COR-L47 (cell line): ENCODE measurements at places on chromosomes 16 and 17.

DNA sequence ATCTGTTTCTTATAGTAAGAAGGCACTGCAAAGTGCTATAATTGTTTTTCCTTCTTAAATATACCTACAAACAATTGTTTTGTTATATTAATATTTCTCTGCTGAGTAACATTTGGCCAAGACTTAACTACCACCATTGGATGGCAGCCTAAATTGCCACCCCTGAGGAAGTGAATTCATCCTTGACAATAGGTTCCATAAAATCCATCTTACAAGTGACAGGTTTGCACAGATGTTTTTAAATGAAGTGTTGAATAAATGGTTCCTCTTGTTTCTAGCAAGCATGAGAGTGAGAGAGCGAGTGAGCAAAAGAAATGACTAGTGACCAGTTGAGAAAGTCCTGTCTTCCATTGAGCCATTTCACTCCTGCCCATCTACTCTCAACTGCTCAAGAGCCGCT is 8.3 kb upstream of the MPHOSPH6 start:
- no peak for DNase-seq

DNA sequence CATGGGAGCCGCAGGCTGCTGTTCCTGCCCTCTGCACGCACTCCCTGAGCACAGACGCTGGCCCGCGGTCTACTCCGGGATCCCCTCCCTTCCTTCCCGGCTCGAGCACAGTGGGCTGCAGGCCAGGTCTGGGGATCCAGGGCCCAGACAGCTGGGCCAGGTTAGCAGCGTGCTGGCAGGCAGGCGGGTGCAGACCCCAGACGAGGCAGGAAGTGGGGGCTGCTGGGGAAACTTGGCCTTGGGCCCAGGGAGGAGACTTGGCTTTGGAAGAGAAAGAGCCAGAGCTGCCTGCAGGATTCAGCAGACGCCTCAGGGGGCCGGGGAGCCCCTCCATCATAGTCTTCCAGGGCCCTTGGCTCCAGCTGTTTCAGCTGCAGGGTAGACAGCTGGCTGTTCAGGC is 30.2 kb upstream of the ABCC3 start:
- DNase-seq = peak; percentile 92

GRCh38 chr16:67388591-67388990 is 4.7 kb downstream of the TPPP3 start:
- no peak for DNase-seq

DNA sequence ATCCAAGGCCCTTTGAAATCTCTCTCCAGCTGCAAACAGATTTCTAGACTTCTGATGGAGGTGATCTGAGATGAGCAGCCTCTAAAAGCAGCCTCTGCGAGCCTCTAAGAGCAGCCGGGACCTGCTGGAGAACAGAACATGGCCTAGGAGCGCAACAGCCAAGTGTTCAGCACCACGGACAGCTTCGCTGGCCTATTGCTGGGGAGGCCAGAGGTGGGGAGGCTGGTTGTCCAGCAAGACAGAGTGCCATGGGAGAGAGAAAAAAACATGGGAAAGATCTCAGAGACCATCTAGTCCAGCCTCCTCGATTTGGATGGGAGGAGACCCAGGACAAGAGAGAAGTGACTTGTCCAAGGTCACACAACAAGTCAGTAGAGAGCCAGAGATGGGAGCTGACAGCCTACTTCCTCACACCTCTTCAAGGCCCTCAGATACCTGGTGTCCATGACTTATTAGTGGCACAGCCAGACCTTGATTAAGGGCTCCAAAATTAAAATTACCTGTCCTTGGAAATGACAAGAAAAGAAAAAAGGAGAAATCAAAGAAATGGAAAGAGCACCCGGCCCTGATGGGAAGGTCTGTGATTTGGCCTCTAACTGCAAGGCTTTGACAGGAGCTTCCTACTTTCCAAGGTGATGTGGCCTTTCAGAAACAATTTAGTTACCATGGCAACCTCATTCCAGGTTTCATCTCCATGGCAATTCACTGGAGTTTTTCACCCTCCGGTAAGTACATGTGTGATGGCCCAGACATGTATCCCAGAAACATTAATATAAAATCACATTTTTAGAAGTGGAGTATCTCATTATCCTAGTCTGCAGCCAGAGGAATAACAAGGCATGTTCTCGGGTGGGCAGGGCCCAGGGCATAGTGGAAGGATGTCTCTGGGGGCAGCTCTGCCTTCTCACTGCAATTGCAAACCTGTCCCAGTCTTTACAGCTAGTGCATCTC is 14.5 kb downstream of the RPRML start:
- DNase-seq = no peak

DNA sequence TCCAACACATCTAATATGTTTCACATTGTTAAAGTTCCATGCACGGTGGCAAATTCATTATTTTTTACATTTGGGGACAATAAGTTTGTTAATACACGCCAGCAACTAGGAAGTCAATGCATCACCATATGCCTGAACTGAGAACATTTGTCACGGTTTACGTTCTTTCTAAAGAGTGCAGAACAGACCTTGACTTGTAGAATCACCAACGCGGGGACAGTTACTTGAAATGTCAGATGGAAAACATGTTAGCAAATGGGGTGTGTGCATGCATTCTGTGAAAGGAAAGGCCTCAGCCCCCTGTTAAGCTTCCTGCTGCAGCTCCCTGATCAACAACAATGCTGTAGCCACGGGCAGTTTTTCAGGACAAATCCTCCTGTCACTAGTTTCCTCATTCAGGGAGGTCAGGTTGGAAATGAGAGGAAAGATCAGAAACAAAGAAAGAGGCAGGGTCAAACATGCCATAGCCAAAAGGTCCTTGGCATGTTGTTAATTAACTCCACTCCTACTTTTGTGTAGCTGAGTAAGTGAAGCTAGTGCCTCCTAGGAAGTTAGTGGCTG is 18.4 kb downstream of the SMIM36 start:
- DNase-seq = no peak

DNA sequence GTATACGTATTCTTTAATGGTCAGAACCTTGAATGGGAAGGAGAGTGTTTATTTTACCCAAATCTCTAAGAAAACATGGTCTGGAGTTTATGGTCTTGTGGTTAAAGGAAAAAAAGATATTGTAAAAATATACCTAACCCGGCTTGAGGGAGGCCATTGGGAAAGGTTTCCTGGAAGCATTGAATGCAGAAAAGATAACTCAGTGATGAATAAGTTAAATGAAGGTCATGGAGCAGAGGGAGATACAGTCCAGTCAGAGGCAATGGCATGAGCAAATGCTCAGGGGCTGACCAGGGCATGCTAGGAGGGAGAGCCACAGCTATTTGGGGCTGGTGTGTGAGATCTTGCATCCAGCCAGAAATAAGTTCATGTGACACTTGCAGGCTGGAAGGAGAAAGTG is 430.4 kb upstream of the CDH5 start:
- DNase-seq = no peak

DNA sequence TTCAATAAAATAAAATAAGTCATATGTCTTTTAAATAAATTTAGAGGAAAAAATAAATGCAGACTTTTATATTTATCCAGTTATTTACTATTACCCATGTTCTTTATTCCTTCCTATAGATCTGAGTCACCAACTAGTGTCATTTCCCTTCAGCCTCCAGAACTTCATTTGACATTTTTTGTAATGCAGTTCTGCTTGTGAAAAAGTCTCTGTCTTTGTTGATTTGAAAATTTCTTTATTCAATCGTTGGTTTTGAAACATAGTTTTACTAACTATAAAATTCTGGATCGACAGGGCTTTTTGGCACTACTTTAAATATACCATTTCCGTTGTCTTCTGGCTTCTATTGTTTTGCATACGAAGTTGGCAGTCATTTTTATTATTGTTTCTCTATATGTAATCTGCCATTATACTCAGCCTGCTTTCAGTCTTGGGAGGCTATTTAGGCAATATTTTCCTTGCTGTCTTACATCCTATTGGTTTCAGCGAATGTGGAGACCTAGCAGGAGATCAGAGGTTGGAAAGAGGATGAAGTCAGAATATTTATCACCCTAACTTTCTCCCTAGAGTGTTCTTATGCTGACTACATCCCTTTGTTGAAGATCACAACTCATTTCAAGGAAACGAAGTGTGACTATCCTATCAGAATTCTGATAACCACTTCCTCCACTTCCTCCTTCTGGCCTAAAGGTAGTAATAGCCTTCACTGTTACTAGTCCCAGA is 42.0 kb upstream of the SLC6A2 start:
- no peak for DNase-seq

DNA sequence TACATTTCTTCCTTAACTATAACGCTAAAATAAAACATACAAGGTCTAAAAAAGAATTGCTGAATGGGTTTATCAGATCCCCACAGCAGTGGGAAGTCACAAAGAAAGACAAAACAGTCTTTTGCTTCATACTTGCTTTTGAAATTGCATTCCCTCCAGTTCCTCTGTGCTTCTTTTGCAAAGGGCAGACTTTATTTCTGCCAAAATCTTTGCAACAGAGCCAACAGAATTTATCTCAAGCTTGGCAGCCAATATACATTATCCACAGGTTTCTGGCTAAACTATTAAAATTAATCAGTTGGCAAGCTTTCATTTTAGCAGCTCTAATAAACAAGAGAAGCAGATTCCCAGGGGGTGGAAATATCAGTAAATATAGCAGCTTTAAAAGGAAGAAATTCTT is 378.9 kb upstream of the CA10 start:
- no peak for DNase-seq

- no peak for DNase-seq
Observed at GRCh38 chr16:87435372-87436224, 43.5 kb downstream of the MAP1LC3B start.

DNA sequence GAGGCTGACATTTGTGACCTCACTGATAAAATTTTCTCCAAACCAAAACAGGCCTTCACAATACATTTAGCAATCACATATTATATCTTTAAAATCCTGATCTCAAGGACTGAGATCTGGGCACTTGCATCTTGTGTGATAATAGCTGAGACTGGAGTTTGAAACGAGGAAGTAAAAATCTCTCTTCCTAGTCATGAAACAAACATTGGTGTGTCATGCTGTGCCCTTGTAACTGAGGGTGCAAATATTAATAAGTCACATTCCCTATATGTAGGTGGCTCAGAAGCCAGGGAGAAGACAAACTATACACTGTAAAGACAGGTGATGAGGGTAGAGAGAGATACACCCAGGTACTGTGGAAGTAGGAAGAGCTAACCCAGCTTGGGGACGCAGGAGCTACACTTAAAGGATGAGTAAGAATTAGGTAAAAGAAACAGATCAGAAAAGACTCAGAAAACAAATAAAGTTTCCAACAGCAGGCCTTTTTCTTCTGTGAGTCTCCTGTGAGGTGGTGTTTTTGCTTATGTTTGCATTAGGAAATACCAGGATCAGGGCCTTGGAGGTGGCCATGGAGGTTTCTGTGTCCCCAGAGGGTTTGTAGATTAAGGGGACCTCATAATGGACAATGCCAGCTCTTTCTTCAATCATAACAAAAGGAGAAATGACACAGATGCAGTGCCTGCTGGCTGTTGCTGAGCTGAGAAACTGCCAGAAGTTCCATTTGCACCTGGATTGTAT is 335.7 kb downstream of the GRIN2A start:
- no peak for DNase-seq

- no peak for DNase-seq
Observed at GRCh38 chr17:58703137-58703915, 10.9 kb downstream of the RAD51C start.

DNA sequence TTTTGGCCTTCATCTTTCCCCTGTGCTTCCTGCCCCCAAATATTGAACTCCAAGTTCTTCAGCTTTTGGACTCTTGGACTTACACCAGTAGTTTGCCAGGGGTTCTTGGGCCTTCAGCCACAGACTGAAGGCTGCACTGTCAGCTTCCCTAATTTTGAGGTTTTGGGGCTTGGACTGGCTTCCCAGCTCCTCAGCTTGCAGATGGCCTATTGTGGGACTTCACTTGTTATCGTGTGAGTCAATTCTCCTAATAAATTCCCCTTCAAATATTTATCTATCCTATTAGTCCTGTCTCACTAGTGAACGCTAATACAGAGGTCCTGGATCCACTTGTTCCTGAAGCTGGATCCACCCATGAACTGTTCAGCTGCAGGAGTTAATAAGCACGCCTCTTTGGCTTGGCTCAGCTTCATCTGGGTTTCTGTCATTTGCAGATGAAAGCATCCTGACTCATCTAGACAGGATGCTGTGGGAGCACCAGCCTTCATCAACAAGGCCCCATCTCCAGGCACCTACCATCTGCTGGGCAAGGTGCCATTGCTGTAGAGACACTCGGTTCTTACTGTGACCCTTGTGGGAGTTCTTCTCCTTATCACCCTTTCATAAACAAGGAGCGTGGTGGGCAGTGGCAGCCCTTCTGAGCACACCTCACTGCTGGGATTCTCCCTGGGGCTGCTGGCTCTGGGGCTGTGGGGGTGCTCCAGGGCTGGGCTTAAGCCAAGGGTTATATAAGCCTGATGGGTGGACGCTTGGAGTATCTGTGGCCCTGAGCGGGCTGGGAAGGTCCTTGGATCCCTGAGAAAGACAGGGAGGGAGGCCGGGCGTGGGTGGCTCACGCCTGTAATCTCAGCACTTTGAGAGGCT is 23.1 kb downstream of the LAT start:
- DNase-seq = no peak

GRCh38 chr17:48148029-48148770 is 40.6 kb downstream of the SNX11 start:
- DNase-seq = no peak

- no peak for DNase-seq
Observed at GRCh38 chr17:75073618-75074047, 14.1 kb upstream of the SLC16A5 start.

DNA sequence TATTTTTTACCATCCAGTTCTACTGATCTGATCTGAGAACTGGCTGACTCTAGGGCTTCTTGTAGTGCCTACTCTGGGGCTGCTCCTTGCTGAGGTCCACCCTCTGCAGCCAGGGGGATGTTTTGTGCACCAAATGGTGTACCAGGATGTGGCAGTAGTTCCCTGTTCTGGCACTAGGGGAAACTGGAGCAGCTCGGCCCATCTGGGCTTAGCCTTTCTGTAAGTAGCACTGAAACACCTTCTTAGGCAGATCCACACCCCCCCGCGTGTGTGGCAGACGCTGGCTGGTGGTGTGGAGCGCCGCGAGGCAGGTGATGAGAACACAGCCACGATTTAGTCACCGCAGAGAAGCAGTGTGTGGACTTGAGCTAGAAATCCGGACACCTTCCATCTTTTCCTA is 17.0 kb downstream of the DUSP14 start:
- peak; percentile 22 for DNase-seq

DNA sequence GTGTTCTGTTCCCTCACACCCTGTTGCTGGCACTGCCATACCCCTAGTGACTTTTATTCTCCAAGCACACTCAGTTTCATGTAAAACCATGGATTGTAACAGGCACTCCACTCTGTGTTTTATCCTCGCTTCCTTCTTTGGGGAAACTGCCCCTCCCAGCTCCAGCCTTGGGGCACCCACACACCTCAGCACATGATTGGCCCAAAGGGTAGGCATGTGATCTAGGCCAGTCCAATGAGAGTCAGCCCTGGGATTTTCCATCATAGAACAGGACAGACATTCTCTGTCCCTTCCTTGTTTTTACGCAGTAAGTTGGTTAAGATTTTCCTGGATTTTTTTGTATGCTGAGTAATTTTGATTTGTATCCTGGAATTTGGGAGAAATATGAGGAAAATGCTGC is 115.4 kb downstream of the C16orf95 start:
- no peak for DNase-seq
